ENCODE measurements at places on chromosomes 5 and 9.

DNA sequence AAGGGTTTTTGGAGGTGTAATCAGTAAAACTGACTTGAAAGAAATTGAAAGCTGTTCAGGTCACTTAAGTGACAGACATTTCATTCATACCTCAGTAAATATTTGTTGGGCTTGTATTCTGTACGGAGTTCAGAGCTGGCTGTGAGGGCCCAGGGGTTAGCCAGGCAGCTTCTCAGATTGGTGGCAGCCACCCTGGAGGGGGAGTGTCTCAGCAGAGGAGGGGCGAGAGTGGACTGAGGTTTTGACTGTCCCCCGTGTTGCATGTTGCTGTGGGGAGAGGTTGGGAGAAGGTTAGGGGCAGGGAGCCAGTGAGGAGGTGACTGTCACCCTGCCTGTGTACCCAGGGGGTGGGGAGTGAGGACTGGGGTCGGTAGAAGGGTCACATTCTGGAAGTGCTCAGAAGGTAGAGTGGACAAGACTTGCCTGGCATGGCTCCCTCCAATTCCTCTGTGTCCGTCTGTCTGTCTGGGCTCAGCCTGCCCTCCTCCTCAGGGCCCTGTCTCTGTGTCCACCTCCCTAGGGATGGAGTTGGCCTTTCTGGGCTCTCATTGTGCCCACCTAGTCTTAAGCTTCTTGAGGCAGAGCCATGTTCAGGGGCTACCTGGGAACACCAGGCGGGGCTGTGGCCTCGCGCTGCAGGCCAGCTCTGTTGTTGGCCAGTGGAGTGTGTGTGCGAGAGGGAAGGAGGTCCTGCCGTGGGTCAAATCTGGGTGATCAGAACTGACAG, 4.4 kb downstream of the PHF2 start:
- DNase-seq = no peak

DNA sequence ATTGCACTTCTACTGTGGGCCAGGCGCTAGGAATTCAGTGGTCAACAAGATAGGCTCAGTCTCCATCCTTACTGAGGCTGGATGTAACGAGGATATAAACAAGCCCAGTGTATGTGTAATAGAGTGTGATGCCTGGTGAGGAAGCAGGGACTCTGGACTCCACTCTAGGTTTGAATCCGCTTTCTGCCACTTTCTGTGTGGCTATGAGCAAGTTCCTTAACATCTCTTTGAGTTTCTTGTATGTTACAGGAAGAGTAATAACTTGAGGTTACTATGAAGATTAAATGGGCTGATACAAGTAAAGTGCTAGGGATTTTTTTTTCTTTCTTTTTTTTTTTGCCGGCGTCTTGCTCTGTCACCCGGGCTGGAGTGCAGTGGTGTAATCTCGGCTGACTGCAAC, 12.4 kb downstream of the DOCK2 start:
- no peak for DNase-seq

DNA sequence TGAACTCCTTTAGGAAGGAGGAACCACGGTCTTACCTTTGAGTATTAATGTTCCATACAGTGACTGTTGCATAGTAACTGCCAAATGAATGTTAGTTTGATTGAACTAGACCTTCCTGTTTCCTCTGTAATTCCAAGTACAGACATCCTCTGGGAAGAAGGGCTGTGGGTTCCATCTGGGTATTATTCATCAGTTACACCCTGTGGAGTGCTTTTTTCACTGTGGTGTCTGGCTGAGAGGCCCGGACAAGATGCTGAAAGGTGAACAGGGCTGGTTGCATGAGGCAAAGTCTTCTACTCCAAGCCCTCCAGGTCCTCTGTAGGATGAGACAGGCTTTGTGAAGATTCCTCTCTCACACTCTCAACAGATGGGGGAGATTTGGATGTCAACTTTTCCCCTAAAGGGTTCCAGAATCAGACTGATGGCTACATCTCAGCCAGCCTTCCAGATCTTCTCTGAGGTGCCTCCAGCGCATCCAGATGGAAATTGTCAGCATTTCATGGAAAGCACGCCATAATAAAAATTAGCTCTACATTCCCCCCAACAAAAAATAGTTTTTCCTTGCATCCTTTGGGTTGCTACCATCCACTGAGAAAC, 230.9 kb downstream of the GAS1 start:
- DNase-seq = no peak

- DNase-seq = no peak
Observed at GRCh38 chr5:163580516-163580915, 75.1 kb downstream of the MAT2B start.

DNA sequence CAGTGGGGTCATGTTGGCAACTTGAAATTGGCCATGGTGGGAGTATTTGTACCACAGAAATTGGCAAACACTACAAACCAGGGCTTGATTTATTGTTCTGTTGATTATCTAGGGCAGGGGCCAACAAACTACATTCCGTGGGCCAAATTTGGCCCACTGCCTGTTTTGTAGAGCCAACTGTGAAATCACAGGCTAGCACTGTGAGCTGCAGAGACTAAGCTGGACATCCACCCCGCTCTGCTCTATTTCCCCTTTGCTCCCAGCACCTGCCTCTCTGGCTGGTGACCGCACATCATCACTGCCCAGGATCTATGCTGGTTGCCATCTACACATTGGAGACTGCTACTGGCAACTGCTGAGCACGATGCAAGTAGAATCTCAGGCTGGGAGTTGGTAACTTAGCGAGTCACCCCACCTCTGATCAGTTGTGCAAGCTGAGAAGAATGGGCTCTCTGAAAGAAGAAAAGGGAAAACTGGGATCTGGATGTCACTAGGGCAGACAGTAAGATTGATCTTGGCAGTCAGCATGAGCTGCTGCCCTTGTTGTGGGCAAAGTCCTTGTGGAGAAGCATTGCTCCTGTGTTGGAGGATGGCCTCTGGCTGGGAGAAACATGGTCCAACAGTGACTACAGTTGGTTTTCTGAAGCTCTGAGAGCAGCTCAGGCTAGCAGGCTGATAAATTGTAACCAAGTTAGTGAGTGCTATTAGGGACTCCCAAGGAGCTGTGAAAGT, 144.7 kb upstream of the RAD23B start:
- DNase-seq = no peak

- DNase-seq = no peak
Observed at GRCh38 chr5:982377-983237, 26.0 kb upstream of the NKD2 start.

- DNase-seq = no peak
Observed at GRCh38 chr5:61313960-61314681, 17.9 kb upstream of the ZSWIM6 start.

GRCh38 chr5:17445185-17445584, 52.8 kb upstream of the TAF11L2 start:
- no peak for DNase-seq

GRCh38 chr9:134966270-134966669, 48.6 kb upstream of the FCN1 start:
- no peak for DNase-seq

DNA sequence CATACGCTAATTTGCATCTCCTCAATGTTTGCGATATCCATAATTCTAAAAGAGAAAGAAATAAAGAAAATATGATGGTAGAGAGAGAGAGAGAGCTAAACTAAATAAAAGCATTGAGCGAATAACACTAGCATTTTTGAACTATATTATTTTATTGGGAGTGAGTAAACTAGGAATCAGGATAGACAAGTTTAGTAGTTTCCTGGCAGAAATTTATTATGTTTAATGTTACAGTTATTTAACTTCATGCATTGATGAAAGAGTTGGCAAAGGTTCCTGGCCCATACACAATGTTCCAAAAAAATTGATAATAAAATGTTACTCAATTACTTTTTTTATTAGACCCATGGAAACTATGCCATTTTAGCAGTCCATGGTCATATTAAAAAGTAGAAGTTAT, 1708.2 kb upstream of the CDH6 start:
- no peak for DNase-seq
